ENCODE measurements at places on chromosomes 16 and 17. TPM values are rescaled to one million over a fixed set of nuclear protein-coding genes. Genes with fewer than 3 reads are reported as not detected.

DNA sequence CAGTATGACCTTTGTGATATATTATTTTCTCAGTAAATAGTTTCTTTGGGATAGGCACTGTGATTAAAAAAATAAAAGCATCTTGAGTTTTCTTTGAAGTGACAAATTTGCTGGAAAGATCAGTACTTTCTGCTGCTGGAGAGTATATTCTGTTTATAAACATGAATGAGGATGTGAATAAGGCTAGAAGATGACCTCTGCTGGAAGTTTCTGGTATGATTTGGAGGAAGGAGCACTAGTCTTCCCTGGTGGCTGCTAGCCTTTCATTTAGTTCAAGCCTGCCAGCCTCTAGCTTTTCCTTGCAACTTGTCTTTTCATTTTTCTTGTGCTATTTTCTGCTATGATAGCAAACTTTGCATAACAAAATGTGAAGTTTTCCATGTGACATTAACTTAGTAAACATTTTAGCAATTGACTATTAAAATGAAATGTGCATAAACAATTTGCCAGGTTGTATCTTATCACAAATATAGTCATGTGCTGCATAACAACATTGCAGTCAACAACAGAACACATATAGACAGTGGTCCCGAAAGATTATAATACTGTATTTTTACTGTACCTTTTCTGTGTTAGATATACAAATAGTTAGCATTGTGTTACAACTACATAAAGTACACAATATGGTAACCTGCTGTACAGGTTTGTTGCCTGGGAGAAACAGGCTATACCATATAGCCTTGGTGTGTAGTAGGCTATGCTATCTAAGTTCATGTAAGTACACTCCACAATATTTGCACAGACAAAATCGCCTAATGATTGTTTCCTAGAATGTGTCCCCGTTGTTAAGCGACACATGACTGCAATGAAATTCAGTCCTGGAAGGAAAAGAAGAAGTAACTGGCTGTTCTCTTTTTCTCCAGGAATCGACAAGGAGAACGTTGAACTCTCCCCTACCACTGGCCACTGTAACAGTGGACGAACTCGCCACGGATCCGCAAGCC, 18.1 kb upstream of the RAB11FIP4 start:
- peak; percentile 65 for ATAC-seq

GRCh38 chr16:81885976-81886586, 107.0 kb downstream of the PLCG2 start:
- peak; percentile 69 for ATAC-seq

GRCh38 chr17:8496081-8496480, 60.4 kb downstream of the NDEL1 start:
- no peak for ATAC-seq

GRCh38 chr17:33241390-33241789, 51.7 kb downstream of the ASIC2 start:
- ATAC-seq: no peak

- ATAC-seq: no peak
Observed at GRCh38 chr16:62741692-62742091, 705.5 kb upstream of the CDH8 start.

DNA sequence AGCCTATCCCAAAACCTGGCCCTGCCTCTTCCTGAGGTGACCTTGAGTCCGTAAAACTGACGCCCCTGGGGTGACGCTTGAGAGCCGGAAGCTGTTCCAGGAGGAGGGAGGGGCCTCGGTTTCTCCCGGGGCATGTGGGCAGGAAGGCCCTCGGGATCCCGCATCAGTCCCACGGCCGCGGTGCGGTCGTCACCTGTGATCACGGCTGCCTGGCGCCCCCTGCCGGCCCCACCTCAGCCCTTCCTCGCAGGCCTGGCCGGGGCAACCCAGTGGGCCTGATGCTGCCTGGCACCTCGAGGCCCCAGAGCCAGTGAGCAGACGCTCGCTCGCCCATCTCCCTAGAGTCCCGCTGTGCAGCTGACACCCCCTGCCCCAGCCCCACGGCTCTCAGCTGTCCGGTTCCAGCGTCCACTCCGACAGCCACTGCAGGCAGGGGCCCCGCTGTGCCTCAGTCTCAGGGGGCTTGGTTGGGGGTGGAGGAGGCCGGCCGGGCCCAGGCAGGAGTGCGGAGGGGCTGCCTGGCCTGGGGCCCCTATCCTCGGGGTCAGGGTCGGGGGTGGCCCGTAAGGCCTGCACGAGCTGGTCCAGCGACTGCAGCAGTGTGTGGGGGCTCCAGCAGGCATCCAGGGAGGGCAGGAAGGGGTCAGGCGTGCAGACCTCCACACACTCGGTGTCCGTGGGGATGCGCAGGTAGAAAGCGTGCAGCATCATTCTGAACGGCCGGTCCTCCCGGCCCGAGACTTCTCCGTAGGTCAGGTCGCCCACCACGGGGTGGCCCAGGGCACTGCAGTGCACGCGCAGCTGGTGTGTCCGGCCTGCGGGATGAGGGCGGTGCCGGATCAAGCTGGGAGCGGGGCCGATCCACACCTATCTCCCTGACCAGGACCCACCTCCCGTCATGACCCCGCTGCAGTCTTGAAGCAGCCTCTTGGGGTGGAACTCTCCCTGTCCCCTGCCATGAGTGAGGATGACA, 2.3 kb downstream of the RPUSD1 start:
- peak; percentile 37 for ATAC-seq

GRCh38 chr17:1591474-1592090, 29.0 kb upstream of the PITPNA start:
- ATAC-seq: no peak

GRCh38 chr17:32941419-32942032, 13.6 kb downstream of the TMEM98 start:
- ATAC-seq: no peak

DNA sequence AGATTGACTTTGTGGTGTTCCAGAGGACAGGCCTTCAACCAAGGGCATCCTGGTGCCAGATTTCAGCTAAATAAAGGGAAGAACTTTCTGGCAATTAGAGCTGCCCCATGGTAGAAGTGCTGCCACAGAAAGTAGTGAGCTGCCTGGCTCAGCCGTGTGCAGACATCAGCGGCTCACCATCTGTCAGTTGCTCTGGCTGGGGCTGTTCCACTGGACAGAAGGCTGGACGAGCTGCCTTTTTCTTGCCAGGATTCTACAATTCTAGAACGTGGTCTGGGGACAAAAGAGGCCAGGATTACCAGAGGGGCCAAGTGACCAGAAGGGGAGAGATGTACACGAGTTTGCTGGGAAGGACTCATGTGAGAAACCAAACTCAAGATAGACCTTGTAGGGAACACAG, 107.0 kb upstream of the RPL38 start:
- ATAC-seq: no peak

DNA sequence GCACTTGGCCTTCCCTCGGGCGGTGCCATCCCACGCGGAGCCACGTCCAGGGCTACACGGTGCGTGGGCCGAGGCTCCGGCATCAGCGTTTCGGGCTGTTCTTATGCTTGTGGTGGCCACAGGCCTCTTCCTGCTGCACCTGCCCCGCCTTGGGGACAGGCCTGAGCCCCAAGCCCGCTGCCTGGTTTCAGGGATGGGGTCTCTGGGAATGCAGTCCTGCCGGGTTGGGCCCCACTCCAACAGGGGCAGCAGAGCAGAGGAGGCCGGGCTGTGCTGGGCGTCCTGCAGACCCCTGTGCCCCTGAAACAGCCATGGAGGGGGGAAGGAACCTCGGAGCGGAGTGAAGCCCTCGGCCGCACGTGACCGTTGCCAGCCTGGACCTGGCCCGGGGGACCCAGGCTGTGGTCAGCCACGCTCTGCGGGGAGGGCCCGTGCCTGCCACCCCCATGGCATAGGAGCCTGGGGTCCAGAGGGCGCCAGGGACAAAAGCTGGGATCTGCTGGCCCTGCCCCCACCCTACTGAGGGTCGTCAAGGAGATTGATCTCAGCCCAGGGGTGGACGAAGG, 453 bp upstream of the WFIKKN1 start:
- no peak for ATAC-seq

DNA sequence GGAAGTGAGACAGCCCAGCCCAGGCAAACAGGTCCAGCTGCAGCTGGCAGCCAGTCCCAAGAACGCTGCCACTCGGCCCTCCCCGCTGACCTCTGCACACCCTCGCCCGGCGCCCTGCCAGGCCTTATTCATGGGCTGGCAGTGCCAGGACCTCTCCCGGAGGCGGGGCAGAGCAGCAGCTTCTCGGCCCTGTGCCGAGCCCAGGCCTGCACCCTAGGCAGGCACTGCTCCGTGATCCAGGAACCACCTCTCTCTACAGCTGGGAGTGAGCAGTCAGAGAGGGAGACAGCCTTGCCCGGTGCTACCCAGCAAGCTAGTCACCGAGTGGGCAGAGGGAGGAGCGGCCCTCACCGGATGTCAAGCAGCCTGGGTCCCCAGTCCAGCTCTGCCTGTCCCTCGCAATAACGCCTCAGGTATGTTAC, 79.9 kb upstream of the CBX4 start:
- ATAC-seq: no peak

DNA sequence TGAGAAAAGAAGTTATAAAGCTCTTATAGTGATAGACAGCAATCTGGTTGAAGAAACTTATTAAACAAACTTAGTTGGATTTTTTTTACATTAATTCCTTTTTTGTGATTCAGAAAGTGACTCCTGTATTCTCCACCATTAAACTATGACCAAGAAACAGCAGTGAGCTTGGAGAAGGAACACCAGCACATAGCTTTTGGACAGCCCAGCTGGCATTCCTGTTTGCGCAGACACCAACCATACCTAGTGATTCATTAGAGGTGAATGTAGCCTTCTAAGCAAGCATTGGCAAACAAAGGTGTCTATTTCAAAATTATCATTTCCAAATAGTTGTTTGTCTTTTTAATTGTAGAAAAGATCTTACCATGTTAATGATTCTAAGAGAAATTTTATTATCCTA, 94.4 kb downstream of the STXBP4 start:
- no peak for ATAC-seq

DNA sequence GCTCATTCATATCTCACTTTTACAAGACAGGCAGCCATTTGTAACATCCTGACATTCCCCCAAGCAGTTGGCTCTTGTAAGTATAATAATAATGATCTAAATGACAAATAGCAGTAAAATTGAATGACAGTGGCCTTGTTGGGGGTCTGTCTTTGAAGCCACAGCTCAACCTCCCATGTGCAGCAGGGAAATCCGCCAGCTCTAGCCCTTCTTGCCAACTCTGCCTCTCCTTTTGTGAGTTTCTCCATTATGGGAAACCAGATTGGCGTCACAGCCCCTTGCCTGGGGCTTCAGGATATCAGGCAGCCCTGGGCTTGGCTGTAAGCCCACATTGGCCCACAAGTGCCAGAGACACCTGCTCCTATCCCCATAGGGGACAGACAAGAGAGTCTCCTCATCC, 70.4 kb upstream of the CACNG5 start:
- ATAC-seq: no peak

- no peak for ATAC-seq
Observed at GRCh38 chr16:164827-165538, 795 bp upstream of the HBM start.

GRCh38 chr16:28497861-28498599, 3.6 kb downstream of the APOBR start:
- ATAC-seq: no peak

DNA sequence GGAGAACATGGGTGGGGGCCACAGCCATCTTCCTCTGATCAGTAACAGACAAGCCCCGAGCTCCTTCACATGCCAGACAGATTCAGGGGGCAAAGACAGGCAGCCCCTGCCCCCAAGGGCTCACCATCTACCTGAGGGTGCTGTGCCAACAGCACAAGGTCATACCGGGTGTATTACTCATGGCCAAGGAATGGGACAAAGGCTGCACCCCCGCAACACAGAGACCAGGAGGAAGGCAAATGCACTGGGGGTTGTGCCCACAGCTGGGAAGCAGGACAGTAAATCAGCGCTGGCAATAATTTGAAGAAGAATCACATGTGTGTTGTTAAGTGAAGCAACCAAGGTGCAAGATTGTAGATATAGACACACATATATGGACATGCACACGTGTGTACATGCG, 137.1 kb downstream of the C16orf95 start:
- ATAC-seq: no peak

GRCh38 chr17:14334276-14334840, 33.5 kb downstream of the HS3ST3B1 start:
- no peak for ATAC-seq

DNA sequence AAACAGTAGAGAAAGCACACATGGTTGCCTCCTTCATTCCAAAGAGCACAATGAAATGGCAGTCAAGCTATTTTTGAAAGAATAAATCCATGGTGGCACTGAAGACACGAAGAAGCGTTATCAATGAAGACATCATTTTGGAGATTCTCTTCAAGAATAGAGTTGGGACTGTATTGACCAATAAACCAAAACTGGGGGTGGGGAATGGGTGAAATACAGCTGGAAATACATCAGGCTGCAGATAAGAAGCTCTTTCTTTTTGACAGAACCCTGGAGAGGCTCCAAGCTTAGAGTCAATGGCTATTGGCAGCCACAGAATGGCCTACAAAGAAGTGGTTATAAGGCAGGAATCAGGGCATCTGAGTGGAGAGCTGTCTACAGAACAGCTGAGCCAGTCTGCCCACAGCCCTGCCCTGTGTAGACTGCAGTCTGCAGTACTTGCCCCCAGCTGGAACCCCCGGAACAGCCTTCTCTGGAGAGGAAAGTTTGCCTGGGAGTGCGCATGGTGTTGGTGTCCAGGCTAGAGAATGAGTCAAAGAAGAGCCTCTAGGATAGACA, 100.4 kb downstream of the STX8 start:
- ATAC-seq: no peak

DNA sequence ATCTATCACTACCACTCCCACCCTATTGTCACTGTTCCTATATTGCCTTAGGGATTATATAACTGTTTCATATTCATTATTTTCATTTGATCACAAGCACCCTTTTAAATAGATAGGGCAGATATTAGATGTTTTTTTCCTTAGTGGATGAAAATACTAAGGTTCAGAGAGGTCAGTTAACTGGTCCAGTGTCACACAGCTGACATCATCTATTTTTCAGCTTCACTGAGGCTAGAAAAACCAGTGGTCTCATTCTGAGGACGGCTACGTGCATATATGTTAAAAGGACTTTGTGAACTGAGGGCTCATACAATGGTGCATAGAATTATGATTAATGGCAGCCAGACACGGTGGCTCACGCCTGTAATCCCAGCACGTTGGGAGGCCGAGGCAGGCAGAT, 29.0 kb upstream of the RGS9 start:
- ATAC-seq: no peak

- ATAC-seq: no peak
Observed at GRCh38 chr16:48126801-48127644, 28.8 kb downstream of the ABCC12 start.

DNA sequence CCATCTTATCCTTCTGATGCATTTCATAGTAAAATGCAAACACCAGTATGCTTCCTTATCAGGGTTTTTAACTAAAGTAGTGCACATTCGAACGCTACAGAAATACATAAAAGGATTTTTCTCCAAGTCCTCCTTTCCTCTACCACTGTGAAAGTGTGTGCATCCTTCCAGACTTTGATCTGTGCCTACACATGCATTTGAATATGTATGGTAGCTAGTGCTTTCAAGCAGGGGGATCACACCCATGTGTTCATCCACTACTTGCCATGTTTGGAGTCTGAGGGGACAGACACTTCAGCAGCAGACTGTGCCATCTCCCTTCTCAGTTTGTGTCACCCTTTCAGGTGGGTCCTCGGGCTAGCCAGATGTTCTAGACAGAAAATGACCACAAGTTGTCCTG, 14.9 kb downstream of the LDHD start:
- ATAC-seq: no peak

TBC1D3 gene
- 7.9 TPM for total RNA-seq

ABCC3 gene
- total RNA-seq: 0.40 TPM

LPO gene
- total RNA-seq: 0.16 TPM

CALB2 gene
- total RNA-seq: not detected

TP53TG3F gene
- total RNA-seq: not detected

ENPP7 gene
- total RNA-seq: 0.50 TPM

MEIOB gene
- total RNA-seq: not detected

CPNE2 gene
- 3.8 TPM for total RNA-seq
